ENCODE measurements at places on chromosomes 3 and 15. TPM values are rescaled to one million over a fixed set of nuclear protein-coding genes. Genes with fewer than 3 reads are reported as not detected.

Gene GOLGA6L25
- not detected for total RNA-seq

Gene DCP1A
- 46.1 TPM for total RNA-seq

Gene ISL2
- not detected for total RNA-seq

Gene TLR9
- 2.5 TPM for total RNA-seq

Gene GOLGA6L9
- 1.5 TPM for total RNA-seq

Gene BCL2A1
- total RNA-seq, result 31.0 TPM

Gene NSUN3
- total RNA-seq, result 20.5 TPM

Gene FAM107A
- not detected for total RNA-seq

Gene AHSG
- total RNA-seq, result not detected

Gene GOLGA8T
- total RNA-seq, result not detected

Gene EPHA3
- not detected for total RNA-seq

Gene TGM5
- total RNA-seq, result not detected

Gene DUOXA1
- total RNA-seq, result not detected

Gene ADCY5
- not detected for total RNA-seq

Gene CGNL1
- total RNA-seq, result not detected

Gene CD80
- total RNA-seq, result not detected

Gene CCR2
- total RNA-seq, result 0.41 TPM

Gene BOC
- total RNA-seq, result not detected

Gene ADAMTS17
- total RNA-seq, result 3.2 TPM

Gene CMC1
- 15.5 TPM for total RNA-seq

Gene CCDC39
- total RNA-seq, result not detected

Gene IL17RC
- total RNA-seq, result 1.7 TPM

Gene SLCO2A1
- total RNA-seq, result not detected

Gene PIF1
- total RNA-seq, result 0.34 TPM

Gene MED12L
- total RNA-seq, result 0.68 TPM

Gene LSAMP
- total RNA-seq, result not detected

Gene METTL6
- 19.1 TPM for total RNA-seq

Gene PDCD10
- total RNA-seq, result 47.1 TPM

Gene FOXB1
- 0.12 TPM for total RNA-seq

Gene TIMP4
- total RNA-seq, result not detected

Gene VPS39
- 108 TPM for total RNA-seq

Gene CLRN1
- not detected for total RNA-seq

Gene CERS3
- 4.0 TPM for total RNA-seq

Gene ARNT2
- not detected for total RNA-seq

Gene KBTBD8
- 6.6 TPM for total RNA-seq

Gene IL12A
- total RNA-seq, result 1.5 TPM

Gene ARGFX
- not detected for total RNA-seq

Gene MORC1
- 0.12 TPM for total RNA-seq

Gene SAMD7
- total RNA-seq, result not detected

Gene SPINK8
- total RNA-seq, result not detected

Gene GALNT15
- 0.46 TPM for total RNA-seq

Gene LINGO1
- total RNA-seq, result not detected

Gene CCR1
- 2.2 TPM for total RNA-seq

Gene CIB2
- 1.5 TPM for total RNA-seq

Gene SPCS1
- 55.0 TPM for total RNA-seq

Gene LMAN1L
- 1.1 TPM for total RNA-seq

Gene MEIS2
- not detected for total RNA-seq

Gene SEMA6D
- not detected for total RNA-seq

Gene ABCF3
- total RNA-seq, result 117 TPM
